Hematopoietic multipotent progenitor cell treated with erythropoietin and hydrocortisone succinate and interleukin-3 and kit ligand, for 6 days (in vitro differentiated cells): ENCODE measurements at places on chromosomes 5 and 9.
A peak's percentile ranks its signal among the peaks of the same experiment; 100 is the strongest.

DNA sequence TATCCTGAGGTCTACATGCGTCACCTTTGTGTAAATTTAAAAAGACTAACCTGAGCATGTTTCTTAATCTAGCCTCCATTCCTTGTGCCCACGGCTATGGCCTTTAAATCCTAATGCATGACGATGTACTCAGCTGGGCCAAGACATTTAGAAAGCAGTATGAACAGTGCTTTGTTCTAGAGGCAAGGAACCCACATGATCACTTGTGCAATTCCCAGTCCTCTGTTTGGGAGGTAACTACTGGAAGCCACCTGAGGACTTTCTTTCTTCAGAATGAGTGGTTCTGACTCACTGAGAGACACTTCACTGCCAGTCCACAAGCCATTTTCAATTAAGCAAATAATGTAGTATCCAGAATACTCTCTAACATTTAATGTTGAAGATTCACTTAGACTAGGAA lies 181.3 kb downstream of the RAB3C start:
- no peak for DNase-seq

GRCh38 chr9:104974053-104974962 lies 46.4 kb upstream of the ABCA1 start:
- DNase-seq: no peak

GRCh38 chr9:129888293-129889121 lies 53.2 kb downstream of the USP20 start:
- DNase-seq: peak; percentile 88

DNA sequence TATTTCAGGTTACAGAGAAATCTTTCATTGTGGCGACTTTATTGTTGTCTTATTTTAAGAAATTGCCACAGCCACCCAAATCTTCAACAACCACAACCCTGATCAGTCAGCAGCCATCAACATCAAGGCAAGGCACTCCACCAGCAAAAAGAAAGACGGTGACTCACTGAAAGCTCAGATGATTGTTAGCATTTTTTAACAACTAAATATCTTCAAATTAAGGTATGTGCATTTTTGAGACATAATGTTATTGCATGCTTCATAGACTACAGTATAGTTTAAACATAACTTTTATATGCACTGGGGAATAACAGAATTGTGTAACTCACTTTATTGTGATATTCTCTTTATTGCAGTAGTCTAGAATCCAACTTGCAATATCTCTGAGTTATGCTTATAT lies 263.4 kb downstream of the TMEM232 start:
- DNase-seq: no peak

DNA sequence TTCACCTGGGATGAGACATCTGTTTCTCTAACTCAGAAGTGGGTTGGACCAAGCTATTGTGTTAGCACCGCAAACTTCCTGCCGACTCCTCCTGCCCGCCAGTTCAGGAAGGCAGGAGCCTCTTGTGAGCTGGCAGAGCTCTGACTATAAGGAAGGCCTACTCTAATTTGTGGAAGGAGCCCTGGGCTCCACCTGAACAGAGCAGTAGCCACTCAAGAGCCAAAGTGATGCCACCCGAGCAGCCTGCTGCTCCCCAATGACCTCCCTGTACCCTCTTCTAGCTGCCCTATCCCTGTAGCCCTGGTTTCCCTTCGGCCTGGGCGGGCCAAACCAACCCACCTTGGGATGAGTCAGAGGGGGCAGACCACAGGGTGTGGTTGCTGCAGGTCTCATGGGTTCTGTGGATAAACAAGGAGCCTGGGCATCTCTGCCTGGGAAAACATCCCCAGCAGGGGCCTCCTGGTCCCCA lies 81.6 kb downstream of the PSD2 start:
- DNase-seq: no peak

DNA sequence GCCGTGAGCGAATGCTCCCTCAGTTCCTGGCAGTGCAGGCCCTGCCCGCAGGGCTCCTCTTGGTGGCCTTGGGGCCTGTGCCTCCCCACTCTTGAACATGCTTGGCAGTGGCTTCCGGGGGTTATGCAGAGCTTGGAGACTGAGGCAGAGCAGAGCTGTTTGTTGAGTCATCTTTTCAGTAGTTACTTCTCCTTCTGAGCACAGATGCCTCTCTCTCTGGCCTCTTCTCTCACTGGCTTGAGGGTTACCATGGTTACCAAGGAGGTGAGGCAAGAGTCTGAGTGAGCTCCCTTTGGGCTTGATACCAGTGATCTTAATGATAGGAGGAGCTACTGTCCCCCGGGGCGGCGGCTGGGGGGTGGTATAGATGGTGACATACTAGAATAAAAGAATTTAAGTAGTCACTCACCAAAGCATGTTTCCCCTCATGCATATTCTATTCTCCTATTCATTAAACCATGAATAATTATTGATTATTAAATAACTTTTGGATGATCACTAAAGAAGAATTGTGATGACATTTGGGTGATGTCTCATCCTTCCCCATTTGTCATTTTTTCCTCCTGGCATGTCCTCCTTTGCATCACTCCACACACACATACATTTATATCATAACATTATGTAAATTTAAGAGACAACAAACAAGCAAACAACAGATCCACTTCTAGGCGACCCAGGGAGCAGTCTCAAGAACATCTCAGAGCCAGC lies 111.1 kb downstream of the ARHGAP26 start:
- peak; percentile 83 for DNase-seq

DNA sequence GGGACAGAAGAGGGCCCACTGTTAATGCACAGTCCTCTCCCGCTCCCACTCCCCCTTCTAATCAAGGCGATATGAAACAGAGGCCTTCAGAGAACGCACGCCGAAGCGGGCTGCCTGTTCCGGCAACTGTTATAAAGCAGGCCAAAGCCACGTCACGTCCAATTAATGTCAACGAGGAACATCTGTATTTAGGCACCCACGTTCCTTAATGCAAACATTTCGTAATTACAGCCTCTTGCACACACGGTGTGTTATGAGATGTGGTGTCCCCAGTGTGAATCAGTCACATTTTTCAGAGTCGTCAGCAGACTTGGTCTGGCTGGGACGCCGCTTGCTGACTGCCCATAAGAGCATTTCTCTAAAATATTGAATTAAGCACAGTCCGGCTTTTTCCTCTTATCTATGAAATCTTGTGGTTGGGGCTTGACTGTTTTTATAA lies 339.0 kb downstream of the NSG2 start:
- DNase-seq: no peak
